ENCODE measurements at places on chromosomes 6 and 20.

DNA sequence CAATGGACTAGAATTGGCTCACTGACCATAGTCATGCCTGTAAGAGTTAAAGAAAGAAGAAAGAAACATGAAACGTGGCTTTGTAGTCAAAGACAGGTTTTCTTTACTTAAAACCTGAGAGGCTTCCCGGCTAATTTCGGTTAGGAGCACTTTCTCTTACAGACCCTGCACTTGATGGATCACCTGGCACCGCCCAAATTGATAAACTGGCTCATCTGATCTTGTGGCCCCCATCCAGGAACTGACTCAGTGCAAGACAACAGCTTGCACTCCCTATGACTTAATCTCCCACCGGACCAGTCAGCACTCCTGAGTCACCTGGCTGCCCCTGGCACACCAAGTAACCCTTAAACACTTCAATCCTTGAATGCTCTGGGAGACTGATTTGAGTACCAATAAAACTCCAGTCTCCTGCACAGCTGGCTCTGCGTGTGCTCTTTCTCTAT lies 12.3 kb downstream of the TMEM14B start:
- DNase-seq = no peak

DNA sequence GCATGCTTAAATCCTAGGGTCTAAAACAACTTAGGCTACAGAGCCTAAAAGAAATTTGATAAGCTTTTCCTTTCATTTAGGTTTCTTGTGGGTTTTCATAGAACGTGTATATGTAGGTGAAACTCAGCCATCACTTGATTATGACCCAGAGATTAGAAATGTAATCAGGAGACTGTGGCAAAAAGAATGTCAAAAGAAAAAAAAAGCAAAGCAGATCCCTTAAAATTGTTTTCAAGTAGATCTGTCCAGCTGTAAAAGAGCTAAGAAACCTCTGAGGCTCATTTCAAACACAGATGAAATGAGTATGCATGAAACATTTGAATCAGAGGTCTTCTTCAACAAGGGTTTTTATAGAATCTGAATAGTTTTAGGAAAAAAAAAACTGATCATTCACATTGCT lies 341.3 kb upstream of the PRDM1 start:
- no peak for DNase-seq

- DNase-seq = no peak
Measured at GRCh38 chr6:723540-723939, 30.6 kb upstream of the EXOC2 start.

DNA sequence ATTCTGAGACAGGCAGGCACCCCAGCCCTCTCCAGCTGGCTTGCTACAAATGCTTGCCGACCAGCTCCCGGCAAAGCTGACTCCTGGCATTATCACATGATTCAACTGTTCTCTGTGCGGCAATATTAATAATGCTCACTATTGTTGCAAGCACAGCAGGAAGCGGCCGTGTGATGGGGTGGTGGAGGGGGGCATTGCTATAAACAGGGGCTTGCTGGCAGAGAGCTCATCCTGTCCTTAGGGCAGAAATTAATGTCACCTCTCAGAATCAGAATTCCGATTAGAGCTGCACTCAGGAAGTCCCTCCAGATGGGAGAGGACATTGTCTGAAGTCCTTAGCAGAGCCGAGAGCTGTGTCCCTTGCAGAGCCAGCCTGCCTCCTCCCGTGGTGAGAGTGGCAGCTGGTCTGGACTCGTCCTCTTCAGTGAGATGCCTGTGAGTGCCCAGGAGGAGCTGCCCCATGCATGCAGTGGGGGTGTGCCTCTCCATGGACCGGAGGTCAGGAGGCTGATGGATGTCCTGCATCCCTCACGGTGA lies 162.5 kb downstream of the CDH4 start:
- DNase-seq = no peak

DNA sequence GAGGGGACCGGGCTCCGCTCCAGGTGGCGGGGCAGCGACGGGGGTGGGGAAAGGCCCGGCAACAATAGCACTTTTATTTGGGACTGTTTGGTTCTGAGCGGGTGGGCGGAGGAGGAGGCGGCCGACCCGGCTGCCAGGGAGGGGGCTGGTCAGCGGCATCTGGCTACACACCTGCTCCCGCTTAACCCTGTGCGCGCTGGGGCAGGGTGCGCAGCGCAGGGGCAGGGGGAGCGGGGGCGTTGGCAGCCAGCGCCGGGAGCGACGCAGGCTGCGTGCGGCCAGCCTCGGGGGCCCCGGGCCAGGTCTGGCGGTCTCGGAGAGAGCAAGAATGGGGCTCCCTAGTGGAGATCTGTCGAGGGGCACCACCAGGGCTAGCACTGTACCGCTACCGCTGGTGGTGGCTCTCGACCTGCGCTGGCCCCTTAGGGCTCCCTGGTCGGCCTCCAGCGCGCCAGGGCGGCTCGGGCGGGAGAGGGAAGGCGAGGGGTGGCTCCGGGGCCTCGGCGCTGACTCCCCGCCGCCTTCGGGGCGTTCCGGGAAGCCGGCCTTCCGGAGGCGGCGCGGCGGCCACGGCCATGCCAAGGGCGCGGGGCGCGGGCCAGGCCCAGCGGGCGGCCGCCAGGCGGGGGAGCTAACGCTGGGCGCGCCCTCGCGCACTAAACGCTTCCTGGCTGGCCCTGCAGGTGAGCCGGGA lies 92.4 kb downstream of the NCR2 start:
- no peak for DNase-seq

DNA sequence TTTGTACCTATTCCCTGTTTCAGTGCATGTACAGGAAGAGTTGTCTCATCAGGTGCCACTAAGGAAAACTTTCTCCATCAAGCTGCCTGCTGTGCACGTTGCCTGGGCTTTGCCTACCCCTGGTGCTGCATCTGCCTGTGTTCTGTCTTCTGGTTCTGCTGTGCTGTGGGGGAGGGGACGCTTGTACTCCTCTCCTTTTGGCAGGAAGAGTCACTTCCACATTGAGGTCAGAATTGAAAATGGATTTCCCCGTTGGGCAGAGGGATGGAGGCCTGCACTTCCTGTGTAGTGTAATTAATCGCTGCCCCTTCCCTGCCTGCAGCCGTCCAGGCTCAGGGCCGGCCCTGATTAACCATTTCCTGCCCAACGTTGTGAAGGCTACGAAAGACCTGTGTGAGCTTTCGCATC lies 153.3 kb downstream of the SCML4 start:
- no peak for DNase-seq

DNA sequence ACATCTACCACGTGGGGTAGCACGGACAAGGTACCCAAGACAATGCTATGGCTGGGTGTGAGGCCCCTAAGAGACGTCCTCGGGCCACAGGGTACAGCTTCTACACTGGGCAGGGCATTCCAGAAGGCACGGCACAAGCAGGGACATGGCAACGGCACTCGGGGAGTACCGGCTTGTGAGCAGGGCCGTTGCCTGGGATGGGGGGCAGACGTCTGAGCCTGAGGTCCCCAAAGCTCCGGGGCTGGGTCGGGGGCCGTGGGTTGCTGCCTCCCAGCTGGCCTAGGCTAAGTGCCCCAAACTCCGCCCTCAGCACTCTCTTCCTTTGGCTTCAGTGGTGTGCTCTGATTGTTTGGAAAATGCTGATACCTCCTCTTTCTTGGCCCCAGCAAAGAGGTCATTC lies 110.6 kb downstream of the SULF2 start:
- no peak for DNase-seq
